ENCODE measurements at places on chromosomes 3 and 15.

GRCh38 chr3:150371741-150372254, 36.3 kb upstream of the TSC22D2 start:
- peak; percentile 64 for DNase-seq

GRCh38 chr3:183807209-183807728, 18.1 kb downstream of the MAP6D1 start:
- DNase-seq = no peak

DNA sequence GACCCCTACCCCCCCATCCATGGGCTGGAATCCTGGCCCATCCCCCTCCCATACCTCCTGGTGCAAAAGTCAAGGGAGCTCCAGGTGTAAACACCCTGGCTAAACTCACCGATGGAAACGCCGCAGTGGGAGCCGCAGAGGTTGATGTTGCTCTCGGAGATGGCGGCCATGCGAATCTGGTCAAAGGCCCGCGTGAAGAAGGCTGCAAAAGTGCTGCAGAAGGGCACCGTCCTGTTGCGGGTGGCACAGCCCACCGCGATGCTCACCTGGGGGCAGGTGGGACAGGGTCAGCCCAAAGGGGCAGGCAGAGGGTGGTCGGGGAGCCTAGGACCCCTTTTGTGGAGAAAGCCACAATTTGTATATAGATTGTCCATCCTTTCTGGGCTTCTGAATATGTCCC, 26.7 kb downstream of the TKT start:
- DNase-seq = no peak

GRCh38 chr3:131388490-131388799, 6.9 kb downstream of the NUDT16 start:
- no peak for DNase-seq

GRCh38 chr15:56537881-56538280, 72.9 kb upstream of the MNS1 start:
- DNase-seq = no peak

GRCh38 chr3:128011140-128011539, 41.1 kb upstream of the SEC61A1 start:
- DNase-seq = no peak

GRCh38 chr15:79623488-79623887, 191.4 kb downstream of the MINAR1 start:
- DNase-seq = no peak

- DNase-seq = no peak
Observed at GRCh38 chr3:187447737-187448136, 79.6 kb downstream of the RTP4 start.

DNA sequence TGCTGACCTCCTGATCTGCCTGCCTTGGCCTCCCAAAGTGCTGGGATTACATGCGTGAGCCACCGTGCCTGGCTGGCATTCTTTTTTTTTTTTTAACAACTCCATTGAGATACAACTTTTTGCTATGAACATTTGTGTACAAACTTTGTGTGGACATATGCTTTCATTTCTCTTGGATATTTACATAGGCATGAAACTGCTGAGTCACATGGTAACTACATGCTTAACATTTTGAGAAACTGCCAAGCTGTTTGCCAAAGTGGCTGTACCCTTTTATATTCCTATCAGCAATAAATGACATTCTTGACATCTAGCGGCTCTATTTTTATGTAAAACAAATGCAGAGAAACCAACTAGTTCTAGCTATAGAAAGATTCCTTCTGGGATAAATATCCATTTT, 8.7 kb upstream of the YEATS2 start:
- no peak for DNase-seq

DNA sequence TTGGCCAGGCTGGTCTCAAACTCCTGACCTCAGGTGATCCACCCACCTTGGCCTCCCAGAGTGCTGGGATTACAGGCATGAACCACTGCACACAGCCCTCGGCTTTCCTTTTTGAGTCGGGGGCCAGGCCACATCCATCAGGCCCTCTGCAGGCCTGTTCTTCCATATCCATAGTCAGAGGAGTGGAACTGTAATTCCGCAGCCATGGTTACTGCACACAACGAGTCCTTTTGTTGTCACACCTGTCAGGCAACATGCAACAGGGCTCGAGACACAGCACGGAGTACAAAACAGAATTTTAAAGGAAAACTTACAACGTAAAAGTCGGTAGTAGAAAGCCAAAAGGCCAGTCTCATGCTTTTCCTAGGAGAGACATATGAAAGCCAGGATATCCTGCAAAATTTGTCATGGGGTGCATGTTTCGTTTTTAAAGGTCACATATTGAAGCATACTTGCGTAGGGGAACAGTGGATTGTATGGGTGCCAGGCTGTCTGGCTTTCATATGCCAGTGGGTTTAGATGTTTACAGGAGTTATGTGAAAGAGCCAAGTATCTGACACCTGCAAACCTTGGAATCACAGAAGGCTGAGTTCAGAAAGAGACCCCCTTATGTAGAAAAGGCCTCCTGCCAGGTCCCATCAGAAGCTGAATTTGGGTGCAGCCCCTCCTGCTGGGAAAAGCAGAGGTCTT, 63.2 kb upstream of the LPP start:
- DNase-seq = no peak

GRCh38 chr15:65909831-65910230, 40.5 kb downstream of the RAB11A start:
- no peak for DNase-seq
